Activated naive CD8-positive, alpha-beta T cell treated with anti-CD3 and anti-CD28 coated beads, Interleukin-2, amount 50 U/mL, for 24 hours (primary cell): ENCODE measurements at places on chromosomes 3 and 15.

DNA sequence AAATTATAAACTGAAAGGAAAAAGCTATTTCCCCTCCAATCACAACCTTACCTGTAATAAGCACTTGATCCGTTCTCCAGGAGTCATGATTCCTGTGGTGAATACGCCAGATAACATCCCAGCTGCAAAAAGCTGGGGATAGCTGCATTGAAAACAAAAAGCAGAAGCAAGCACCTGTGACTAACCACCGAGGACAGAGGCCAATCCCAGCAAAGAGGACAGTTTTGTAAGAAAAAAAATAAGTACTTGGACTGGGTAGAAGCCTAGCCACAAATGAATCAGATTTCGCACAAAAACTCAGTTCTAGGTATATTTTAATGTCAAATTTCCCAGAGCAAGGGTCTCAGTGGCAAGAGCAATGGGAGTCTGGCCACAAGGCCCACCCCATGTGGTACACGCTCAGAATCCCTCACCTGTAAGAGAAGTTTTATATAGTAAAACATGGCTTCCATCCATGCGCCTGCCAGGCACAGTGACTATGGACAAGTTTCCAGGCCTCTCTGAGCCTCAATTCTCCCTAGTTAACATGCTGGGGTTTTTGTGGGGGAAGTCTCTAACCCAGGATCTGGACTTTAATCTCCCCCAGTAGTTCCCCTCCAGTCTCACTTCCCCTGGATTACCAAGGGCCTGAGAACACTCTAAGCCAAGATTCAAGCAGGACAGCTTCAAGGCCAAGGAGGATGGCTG, 19.2 kb downstream of the SLC25A20 start:
- no peaks in the 10 kb centered on the region for H3K4me1 ChIP-seq
- peaks cover 4% of the 10 kb centered on the region for H3K36me3 ChIP-seq
- no peak overlapping the region for H3K27ac ChIP-seq
- no peaks in the 10 kb centered on the region for H3K27me3 ChIP-seq
- no peak for DNase-seq

DNA sequence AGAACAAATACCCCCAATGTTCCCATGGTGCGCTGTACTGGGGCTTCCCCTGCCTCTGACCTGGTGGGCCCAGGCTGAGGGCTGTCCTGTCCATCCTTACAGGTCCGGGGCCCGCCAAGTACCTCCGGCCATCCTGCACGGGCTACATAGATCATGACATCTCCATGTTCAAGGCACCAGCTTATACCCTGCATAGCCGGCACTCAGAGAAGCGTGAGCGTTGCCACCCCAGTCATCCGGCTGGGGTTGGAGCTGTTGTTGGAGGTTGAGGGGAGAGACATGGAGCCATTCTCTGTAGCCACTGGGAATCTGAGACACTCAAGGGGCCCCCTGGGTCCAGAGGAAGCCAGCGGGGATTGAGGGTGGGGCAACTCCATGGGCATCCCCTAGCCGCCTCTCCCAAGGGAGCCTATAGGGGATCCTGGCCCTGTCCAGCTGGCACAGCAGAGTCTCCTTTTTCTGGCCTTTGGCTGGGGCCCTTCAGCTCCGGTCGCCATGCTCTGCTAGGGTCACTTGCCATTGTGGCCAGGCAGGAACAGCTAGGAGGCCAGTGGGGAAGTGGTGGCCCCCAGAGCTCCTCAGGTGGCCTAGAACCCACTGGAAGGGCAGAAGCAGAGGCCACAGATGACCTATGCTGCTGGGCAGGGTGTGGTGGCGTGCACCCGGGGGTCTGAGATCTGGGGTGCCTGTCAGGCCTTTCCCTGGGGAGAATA, 12.5 kb upstream of the CSPG4 start:
- no peak for DNase-seq
- peaks cover 15% of the 10 kb centered on the region for H3K4me1 ChIP-seq
- no peak overlapping the region for H3K4me3 ChIP-seq
- no peaks in the 10 kb centered on the region for H3K36me3 ChIP-seq

GRCh38 chr3:63089007-63089750, 188.9 kb upstream of the SYNPR start:
- no peak overlapping the region for H3K27ac ChIP-seq
- H3K4me1 ChIP-seq: no peaks in the 10 kb centered on the region
- H3K27me3 ChIP-seq: no peaks in the 10 kb centered on the region
- H3K4me3 ChIP-seq: no peak overlapping the region
- no peaks in the 10 kb centered on the region for H3K36me3 ChIP-seq

DNA sequence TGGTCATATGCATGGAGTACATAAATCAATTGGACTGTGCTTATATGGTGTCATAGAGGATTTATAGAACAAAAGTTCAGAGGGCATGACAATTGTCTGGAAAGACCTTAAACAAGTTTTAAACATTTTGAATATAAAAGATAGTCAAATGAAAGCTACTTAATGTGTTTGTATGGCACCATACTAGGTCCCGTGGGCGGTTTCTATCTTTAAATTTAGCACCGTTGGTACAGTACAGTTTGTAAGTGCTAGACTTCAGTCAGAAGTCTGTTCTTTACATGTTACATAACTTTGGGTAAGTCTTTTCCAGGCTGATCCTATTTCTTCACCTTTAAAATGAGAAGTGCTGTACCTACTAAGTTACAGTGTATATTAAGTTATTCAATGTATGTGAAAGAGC, 373.4 kb upstream of the ARL6 start:
- H3K4me1 ChIP-seq: no peaks in the 10 kb centered on the region
- H3K27me3 ChIP-seq: no peaks in the 10 kb centered on the region
- no peak overlapping the region for H3K27ac ChIP-seq
- no peaks in the 10 kb centered on the region for H3K36me3 ChIP-seq
- no peak for DNase-seq

- peak overlapping the region; percentile 15 for H3K4me3 ChIP-seq
- no peaks in the 10 kb centered on the region for H3K27me3 ChIP-seq
- peaks cover 48% of the 10 kb centered on the region for H3K4me1 ChIP-seq
- peaks cover 12% of the 10 kb centered on the region for H3K36me3 ChIP-seq
Measured at GRCh38 chr3:182913889-182914288, 66.4 kb downstream of the DCUN1D1 start.

GRCh38 chr3:108493862-108494261, 16.5 kb downstream of the MYH15 start:
- no peaks in the 10 kb centered on the region for H3K36me3 ChIP-seq
- no peak overlapping the region for H3K4me3 ChIP-seq
- peaks cover 2% of the 10 kb centered on the region for H3K27me3 ChIP-seq
- H3K27ac ChIP-seq: no peak overlapping the region
- no peak for DNase-seq
- peaks cover 2% of the 10 kb centered on the region for H3K4me1 ChIP-seq

DNA sequence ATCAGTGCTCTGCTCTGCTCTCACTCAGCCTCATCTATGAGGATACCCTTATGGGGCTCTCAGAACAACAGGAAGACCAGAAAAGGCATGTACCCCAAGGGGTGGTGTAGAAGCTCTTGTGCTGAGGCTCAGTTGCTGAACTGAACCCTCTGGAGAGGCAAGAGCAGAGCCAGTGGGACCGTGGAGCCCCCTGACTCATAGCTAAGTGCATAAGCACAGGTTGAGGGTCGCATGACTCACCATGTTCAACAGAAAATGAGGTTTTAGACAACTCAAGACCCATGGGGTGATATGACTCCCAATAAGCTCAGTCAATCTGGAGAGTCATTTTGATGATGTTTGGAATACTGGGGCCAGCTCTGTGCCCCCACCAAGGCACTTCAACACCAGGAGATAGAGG, 37.3 kb downstream of the CRYGS start:
- H3K27ac ChIP-seq: peak overlapping the region; percentile 52
- peaks cover 4% of the 10 kb centered on the region for H3K27me3 ChIP-seq
- DNase-seq: no peak
- H3K4me3 ChIP-seq: no peak overlapping the region
- H3K36me3 ChIP-seq: no peaks in the 10 kb centered on the region
- H3K4me1 ChIP-seq: peaks cover 54% of the 10 kb centered on the region

DNA sequence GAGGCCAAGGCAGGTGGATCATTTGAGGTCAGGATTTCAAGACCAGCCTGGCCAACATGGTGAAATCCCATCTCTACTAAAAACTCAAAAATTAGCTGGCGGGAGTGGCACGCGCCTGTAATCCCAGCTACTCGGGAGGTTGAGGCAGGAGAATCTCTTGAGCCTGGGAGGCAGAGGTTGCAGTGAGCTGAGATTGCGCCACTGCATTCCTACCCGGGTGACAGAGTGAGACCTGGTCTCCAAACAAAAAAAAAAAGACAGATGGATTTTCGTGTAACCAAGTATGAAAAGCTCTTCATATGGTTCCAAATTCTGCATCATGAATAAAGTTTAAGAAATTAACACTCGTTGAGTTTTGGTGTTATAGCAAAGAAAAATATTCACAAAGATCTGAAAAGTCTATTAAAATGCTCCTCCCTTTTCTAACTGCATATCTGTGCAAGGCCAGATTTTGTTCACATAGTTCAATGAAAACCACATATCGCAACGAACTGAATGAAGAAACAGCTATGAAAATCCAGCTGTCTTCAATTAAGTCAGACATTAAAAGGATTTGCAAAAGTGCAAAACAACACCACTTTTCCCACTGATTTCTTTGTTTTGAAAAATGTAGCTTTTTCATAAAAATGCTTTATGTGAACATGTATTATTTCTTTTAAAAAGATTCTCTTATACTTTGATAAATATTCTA, 23.8 kb upstream of the FBLN2 start:
- no peak overlapping the region for H3K27ac ChIP-seq
- H3K4me3 ChIP-seq: no peak overlapping the region
- H3K27me3 ChIP-seq: peaks cover 3% of the 10 kb centered on the region
- no peaks in the 10 kb centered on the region for H3K4me1 ChIP-seq
- DNase-seq: no peak

DNA sequence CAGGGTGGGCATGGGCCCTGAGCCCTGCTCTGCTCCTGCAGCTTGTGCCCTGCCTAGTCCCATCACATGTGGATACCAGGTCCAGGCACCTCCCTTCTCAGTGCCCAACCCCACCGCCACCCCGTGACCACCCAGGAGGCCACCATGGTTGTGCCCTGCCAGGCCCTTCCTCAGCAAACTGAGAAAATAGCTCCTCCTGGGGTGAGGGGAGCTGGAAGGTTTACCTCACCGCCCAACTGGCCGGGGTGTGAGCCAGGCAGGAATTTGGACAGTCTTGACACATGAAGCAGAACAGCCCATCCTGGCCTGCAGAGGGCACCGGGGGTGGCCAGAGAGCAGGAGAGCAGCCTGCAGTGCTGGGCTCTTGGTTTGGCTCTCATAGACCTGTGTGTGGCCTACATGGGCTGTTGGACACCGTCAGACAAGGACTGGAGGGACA, 11.4 kb upstream of the C3orf22 start:
- H3K27ac ChIP-seq: no peak overlapping the region
- H3K4me3 ChIP-seq: no peak overlapping the region
- DNase-seq: no peak
- H3K27me3 ChIP-seq: peaks cover under 1% of the 10 kb centered on the region

GRCh38 chr3:42247576-42248027, 18.4 kb downstream of the CCK start:
- H3K4me3 ChIP-seq: no peak overlapping the region
- DNase-seq: peak; percentile 64
- peaks cover 7% of the 10 kb centered on the region for H3K4me1 ChIP-seq
- no peaks in the 10 kb centered on the region for H3K36me3 ChIP-seq
- H3K27me3 ChIP-seq: peaks cover 3% of the 10 kb centered on the region

GRCh38 chr3:38721207-38721772, 71.8 kb upstream of the SCN5A start:
- no peak for DNase-seq
- no peak overlapping the region for H3K4me3 ChIP-seq
- H3K27ac ChIP-seq: no peak overlapping the region

GRCh38 chr15:64807751-64808222, 17.7 kb downstream of the PIF1 start:
- H3K4me1 ChIP-seq: peaks cover 1% of the 10 kb centered on the region
- no peak overlapping the region for H3K27ac ChIP-seq
- H3K36me3 ChIP-seq: no peaks in the 10 kb centered on the region
- DNase-seq: no peak

- H3K27me3 ChIP-seq: peaks cover 1% of the 10 kb centered on the region
- no peak for DNase-seq
- H3K36me3 ChIP-seq: no peaks in the 10 kb centered on the region
- H3K4me3 ChIP-seq: no peak overlapping the region
- H3K4me1 ChIP-seq: peaks cover 6% of the 10 kb centered on the region
Measured at GRCh38 chr15:58340176-58340575, 91.6 kb upstream of the LIPC start.

GRCh38 chr3:183410280-183410679, 18.1 kb downstream of the MCF2L2 start:
- no peak overlapping the region for H3K27ac ChIP-seq
- DNase-seq: no peak
- H3K4me3 ChIP-seq: no peak overlapping the region
- H3K4me1 ChIP-seq: no peaks in the 10 kb centered on the region

DNA sequence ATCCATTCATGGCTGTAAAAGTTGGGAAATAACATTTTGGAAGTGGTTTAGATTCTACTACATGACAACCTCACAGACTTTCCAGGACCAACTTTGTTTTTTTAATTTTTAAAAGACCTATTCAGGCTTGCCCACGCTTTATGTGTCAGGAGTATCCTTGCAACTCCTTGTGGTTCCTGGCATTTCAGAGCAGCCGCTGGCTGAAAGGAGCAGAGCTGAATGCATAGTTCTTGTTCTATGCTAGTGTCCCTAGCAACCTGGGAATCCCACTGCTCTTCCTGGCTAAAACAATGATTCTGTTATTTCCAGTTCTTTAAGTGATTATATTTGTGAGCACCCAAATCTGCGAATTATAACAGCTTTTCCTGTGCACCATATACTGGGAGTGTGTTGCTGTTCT, 34.9 kb downstream of the CP start:
- H3K27ac ChIP-seq: no peak overlapping the region
- no peaks in the 10 kb centered on the region for H3K4me1 ChIP-seq
- no peak for DNase-seq
- no peak overlapping the region for H3K4me3 ChIP-seq

- H3K27me3 ChIP-seq: peaks cover 35% of the 10 kb centered on the region
- no peaks in the 10 kb centered on the region for H3K36me3 ChIP-seq
- H3K27ac ChIP-seq: no peak overlapping the region
- no peak for DNase-seq
Measured at GRCh38 chr3:66200147-66200546, 20.7 kb upstream of the SLC25A26 start.

DNA sequence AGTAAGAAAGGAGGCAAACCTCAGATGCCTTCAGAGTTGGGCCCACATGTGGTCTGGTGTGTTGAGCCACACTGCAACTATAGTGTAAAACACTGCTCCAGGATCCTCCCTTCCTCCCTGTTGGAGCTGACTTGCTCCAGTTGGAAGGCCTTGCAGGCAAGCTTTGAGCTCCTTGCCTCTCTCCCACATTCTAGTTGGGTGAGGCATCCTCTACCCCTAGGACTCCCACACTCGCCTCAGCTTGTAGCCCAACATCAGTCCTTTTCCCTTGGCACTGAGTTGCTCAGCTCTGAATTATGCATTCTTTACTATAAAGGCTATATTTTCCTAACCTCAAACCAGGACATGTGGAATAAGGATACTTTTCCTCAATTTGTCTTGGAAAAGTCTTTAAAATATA, 143.9 kb downstream of the NECTIN3 start:
- no peaks in the 10 kb centered on the region for H3K36me3 ChIP-seq
- no peaks in the 10 kb centered on the region for H3K27me3 ChIP-seq
- no peak for DNase-seq
